ENCODE measurements at places on chromosomes 11 and 22.

- no peaks in the 10 kb centered on the region for H3K27me3 ChIP-seq
- no peak for DNase-seq
- H3K4me3 ChIP-seq: no peak overlapping the region
- no peak overlapping the region for H3K27ac ChIP-seq
- no peaks in the 10 kb centered on the region for H3K4me1 ChIP-seq
- no peaks in the 10 kb centered on the region for H3K36me3 ChIP-seq
Observed at GRCh38 chr22:50705851-50706351, 32.1 kb upstream of the ACR start.

DNA sequence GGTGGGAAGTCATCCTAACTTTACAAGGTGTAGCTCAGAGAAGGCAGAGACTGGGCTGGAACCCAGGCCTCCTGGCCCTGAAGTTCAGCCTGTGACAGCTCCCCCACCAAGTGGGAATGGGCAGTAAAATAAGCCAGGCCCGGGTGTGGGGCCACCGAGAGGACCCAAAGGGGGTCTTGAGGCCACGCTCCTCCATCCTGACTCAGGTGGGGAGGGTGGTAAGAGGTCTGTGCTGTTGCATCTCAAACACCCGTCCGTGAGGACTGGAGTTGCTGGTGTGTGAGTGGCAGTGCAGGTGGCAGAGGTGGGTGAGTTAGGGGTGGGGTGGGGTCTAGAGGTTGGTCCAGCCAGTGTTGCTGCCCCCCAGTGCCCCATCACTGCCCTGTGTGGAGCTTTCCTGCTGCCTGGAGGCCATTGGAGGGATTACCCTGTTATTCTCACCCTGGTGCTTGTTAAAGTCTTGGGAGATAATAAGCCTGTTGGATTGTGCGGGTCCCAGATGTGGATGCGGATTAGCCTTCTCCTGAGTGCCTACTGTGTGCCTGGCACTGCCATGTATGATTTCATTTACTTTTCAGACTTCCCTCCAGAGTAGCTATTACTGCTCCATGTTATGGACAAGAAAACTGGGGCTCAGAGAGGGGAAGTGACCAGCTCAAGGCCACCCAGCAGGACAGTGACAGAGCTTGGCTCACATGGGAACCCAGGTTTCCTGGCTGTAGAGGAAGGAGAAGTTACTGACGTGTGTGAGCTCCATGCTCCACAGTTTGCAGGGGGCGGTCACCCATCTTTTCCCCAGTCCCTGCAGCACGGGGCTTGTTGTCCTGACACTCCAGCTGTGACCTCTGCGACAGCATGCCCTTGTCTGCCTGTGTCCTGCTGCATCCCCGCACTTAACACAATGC lies 12.9 kb downstream of the SERPINH1 start:
- H3K4me3 ChIP-seq: no peak overlapping the region
- no peak overlapping the region for H3K27ac ChIP-seq
- DNase-seq: no peak
- H3K27me3 ChIP-seq: no peaks in the 10 kb centered on the region

DNA sequence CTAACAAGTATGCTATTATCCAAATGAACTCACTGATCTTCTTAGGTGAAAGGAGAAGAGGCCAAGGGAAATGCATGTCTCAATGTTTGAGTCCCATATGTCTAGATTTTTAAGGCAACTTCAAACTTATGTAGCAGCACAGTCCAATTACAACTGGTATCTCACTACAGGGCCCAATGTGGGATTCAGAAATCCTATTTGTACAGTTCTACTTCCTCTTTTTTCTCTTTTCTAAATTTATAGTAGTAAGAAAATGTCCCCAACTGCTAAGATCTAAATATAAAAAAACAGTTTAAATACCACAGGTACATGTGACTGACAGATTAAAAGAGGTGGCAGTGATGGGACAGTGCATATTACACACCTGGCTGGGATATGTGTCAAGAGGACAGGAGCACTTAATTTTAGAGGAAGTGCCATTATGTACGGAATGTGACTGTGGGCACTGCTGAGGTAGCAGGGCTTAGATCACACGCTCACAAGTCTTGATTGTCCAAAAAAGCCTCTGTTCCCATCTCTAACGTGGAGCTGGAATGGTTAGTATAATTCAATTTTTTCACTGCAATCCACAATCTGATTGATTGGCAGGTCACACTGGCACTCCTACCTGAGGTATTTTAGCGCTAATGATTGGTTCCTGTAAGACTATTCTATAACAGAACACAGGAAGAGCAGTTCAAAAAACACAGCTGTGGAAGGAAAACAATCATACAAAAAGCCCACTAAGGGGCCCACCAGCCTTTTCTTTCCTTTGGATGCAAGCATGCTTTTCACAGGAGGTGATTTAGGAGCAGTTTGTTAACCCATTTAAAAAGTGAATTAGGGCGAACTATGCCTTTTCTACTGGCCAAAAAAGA lies 34.6 kb downstream of the APOL5 start:
- H3K36me3 ChIP-seq: peaks cover 5% of the 10 kb centered on the region
- H3K4me3 ChIP-seq: no peak overlapping the region
- H3K4me1 ChIP-seq: peaks cover 4% of the 10 kb centered on the region
- no peak overlapping the region for H3K27ac ChIP-seq
- H3K27me3 ChIP-seq: no peaks in the 10 kb centered on the region

GRCh38 chr22:36595940-36596339 lies 67.0 kb upstream of the EIF3D start:
- H3K27ac ChIP-seq: no peak overlapping the region
- no peaks in the 10 kb centered on the region for H3K4me1 ChIP-seq
- H3K36me3 ChIP-seq: no peaks in the 10 kb centered on the region
- H3K4me3 ChIP-seq: no peak overlapping the region

GRCh38 chr11:22991196-22991595 lies 130.9 kb upstream of the CCDC179 start:
- DNase-seq: no peak
- no peaks in the 10 kb centered on the region for H3K4me1 ChIP-seq
- no peak overlapping the region for H3K4me3 ChIP-seq
- no peaks in the 10 kb centered on the region for H3K36me3 ChIP-seq
- H3K27ac ChIP-seq: no peak overlapping the region
- no peaks in the 10 kb centered on the region for H3K27me3 ChIP-seq

- no peaks in the 10 kb centered on the region for H3K36me3 ChIP-seq
- no peak overlapping the region for H3K27ac ChIP-seq
- no peaks in the 10 kb centered on the region for H3K4me1 ChIP-seq
- no peak overlapping the region for H3K4me3 ChIP-seq
- DNase-seq: no peak
Observed at GRCh38 chr11:11756718-11757117, 85.1 kb upstream of the USP47 start.

- H3K4me3 ChIP-seq: no peak overlapping the region
- no peak overlapping the region for H3K27ac ChIP-seq
- H3K4me1 ChIP-seq: peaks cover 4% of the 10 kb centered on the region
- no peak for DNase-seq
- H3K27me3 ChIP-seq: no peaks in the 10 kb centered on the region
- H3K36me3 ChIP-seq: no peaks in the 10 kb centered on the region
Observed at GRCh38 chr22:36145881-36146280, 14.7 kb downstream of the APOL3 start.

- H3K27me3 ChIP-seq: no peaks in the 10 kb centered on the region
- no peak overlapping the region for H3K4me3 ChIP-seq
- H3K4me1 ChIP-seq: no peaks in the 10 kb centered on the region
- no peak for DNase-seq
- no peak overlapping the region for H3K27ac ChIP-seq
- no peaks in the 10 kb centered on the region for H3K36me3 ChIP-seq
Observed at GRCh38 chr11:86418106-86418505, 43.4 kb downstream of the CCDC81 start.

GRCh38 chr11:72629266-72629665 lies 45.0 kb downstream of the PDE2A start:
- H3K27me3 ChIP-seq: no peaks in the 10 kb centered on the region
- H3K4me1 ChIP-seq: no peaks in the 10 kb centered on the region
- no peak overlapping the region for H3K27ac ChIP-seq

DNA sequence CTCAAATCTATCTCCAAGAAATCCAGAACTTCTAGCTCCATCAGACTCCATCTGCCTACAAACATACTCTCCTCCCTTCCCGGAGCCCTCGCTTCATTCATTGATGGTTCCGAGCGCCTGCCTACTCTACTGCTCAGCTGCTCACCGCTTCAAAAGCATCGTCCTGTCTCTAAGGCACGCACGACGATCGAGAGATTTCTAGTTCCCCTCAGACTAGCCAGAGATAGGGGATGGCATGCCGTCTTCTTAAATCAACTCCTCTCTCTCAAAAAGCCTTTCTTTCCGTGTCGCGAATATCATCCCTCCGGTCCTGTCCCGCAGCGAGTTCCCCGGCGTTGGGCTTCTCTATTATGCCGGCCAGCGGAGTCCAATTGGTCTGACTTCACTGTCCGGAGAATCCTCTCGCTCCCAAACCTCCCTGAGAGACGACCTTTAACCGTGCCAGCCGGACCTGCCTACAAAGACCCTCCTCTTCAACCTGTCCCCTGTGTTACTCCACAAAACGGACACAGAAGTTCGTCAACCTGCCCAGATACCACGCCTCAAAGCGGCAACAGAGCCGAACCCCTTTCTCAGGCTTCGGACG lies 592 bp downstream of the EEF1G start:
- peak overlapping the region; percentile 99 for H3K4me3 ChIP-seq
- H3K36me3 ChIP-seq: peaks cover 12% of the 10 kb centered on the region
- no peaks in the 10 kb centered on the region for H3K27me3 ChIP-seq
- H3K4me1 ChIP-seq: peaks cover 13% of the 10 kb centered on the region
- no peak for DNase-seq

GRCh38 chr11:33375688-33376311 lies 118.6 kb downstream of the HIPK3 start:
- no peak within 1 kb of the TSS for H3K27ac ChIP-seq
- H3K4me1 ChIP-seq: peaks cover 2% of the 10 kb centered on the region
- no peaks in the 10 kb centered on the region for H3K36me3 ChIP-seq
- H3K4me3 ChIP-seq: peak within 1 kb of the TSS; percentile 58
- peak; percentile 33 for DNase-seq

- H3K36me3 ChIP-seq: no peaks in the 10 kb centered on the region
- no peak overlapping the region for H3K4me3 ChIP-seq
- DNase-seq: no peak
- no peak overlapping the region for H3K27ac ChIP-seq
Observed at GRCh38 chr11:12733091-12733490, 58.9 kb downstream of the TEAD1 start.

DNA sequence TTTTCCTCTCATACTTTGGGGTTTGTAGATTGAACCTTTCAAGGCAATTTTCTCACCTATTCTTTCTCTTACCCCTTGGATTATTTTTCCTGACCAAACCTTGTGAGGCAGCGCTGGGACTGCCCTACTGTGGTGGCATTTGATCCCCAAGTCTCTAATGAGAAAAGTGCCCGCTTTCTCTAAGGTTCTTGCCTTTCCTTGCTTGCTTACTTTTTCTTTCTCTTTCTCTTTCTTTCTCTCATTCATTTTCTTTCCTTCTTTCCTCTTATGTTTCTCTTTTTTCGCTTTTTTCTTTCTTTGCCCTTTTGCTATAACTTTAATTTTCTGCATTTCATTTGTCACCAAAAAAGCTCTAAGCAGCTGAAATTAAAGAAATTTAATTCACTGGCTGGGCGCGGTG lies 40.7 kb upstream of the ADSL start:
- DNase-seq: no peak
- H3K4me3 ChIP-seq: no peak overlapping the region
- H3K27me3 ChIP-seq: no peaks in the 10 kb centered on the region

DNA sequence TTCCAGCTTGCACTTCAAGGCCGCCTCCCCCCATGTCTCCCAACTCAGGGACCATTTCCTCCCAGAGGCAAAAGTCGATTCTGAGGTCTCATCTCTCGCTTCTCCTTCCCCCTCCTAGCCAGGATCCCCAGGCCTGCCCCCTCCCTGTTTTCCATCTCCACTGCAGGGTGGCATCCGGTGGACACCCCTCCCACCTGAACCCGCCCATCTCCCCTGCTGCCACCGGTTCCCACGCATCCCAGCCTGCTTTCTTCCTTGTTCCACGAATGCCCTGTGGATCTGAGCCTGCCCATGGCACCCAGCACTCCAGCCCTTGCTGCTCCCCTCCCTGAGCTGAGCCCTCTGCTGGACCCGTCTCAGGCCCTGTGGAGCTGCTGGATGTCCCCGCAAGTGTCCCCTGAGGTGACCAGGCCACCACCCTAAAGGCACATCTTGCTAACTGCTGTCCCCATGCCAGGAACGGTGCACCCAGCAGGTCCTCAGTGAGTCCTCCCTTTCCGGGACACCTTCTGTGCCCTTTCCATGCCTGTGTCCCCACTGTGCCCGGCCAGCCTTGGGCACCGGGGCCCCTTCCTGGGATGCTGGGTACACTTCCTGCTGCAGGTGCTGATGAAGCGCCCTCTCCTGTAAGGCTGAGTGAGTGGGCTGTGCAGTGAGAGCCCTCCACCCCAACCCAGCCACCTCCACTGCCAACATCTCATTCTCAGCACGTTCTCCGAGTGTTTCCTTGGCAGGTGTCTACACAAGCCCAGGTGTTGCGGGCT lies 936 bp downstream of the IL17REL start:
- H3K27me3 ChIP-seq: peaks cover 42% of the 10 kb centered on the region
- H3K36me3 ChIP-seq: no peaks in the 10 kb centered on the region
- H3K4me1 ChIP-seq: no peaks in the 10 kb centered on the region
- no peak overlapping the region for H3K27ac ChIP-seq
- no peak overlapping the region for H3K4me3 ChIP-seq
